Cortex of kidney (tissue), 1 donor: ENCODE measurements at places on chromosomes 5 and 9.

DNA sequence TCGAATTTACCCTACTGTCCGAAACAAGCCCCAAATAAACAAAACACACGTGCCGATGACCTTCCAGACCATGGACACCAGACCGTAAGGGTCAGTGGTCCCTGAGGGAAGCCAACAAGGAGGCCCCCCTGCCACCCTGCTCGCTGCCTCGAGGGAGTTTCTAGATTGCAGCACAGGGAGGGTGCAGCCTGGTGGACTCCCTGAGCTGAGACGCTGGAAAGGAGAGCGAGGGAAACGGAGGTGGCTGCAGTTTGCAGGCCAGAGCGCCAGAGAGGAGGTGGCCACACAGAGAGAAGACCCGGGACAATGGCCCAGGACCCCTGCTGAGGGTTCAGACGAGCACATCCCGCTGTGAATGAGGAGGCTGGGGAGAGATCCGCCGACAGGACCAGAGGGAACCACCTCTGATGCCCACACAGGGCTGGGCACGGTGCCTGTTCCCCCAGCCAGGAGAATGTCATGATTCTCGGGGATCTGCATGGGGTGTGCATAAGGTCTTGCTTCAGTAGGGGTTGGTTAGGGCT, 48.9 kb downstream of the SLC6A3 start:
- DNase-seq: no peak

GRCh38 chr5:6439588-6440550, 8.8 kb upstream of the UBE2QL1 start:
- no peak for DNase-seq

DNA sequence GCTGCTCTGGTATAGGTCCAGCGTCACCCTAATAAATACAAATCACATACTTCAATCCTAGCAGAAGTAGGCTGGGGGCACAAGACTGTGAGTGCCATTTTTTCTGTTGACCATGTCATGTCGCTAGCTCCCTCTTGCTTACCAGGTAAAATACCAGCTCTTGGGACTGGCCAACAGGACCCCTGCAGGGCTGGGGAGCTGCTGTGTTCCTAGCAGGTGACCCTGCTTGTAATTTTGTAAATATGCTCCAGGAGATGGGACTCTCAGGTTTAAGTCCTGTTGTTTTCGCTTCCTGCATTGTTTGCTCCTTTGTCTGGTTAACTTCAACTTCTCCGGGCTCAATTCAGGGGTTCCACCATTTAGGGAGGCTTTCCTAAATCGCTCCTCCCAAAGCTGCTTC, 286.6 kb upstream of the DAP start:
- DNase-seq: no peak

DNA sequence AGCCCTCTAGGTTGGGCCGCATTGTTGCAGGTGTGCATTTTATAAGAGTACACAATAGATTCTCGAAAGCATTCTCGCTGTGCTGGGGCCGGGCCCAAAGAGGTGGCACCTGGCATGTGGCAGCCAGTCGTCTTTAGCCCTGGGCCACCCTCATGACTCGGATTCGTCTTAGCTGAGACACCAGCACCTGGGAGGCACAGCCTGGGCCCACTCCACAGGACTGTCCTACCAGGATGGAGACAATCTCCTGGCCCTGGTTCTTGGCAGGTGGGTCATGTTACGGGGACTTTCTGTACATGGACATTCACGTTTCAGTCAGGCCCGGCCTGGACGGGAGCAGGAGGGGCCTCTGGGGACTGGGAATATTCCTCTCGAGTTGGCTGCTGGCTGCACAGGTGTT, 212.5 kb downstream of the FANCC start:
- no peak for DNase-seq

DNA sequence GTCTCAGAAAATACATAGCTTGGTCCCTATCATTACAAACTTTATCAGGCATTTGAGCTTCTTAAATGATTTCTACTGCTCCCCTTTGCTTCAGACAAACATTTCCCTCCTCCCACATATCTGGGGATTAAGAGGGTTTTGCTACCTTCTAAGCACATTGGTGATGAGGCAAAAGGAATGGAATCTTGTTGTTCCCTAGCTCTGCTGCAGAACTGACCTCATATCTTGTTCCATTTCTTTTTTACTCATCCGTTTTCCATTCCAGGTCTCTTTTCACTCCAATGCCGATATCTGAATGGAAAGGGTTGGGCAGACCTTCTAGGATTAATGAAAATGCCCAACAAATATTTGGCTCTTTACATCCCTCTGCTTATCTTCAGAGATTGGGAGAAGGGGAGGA, 444.6 kb downstream of the ZNF608 start:
- DNase-seq: no peak

- no peak for DNase-seq
Measured at GRCh38 chr5:143066556-143067281, 296.5 kb downstream of the ARHGAP26 start.

DNA sequence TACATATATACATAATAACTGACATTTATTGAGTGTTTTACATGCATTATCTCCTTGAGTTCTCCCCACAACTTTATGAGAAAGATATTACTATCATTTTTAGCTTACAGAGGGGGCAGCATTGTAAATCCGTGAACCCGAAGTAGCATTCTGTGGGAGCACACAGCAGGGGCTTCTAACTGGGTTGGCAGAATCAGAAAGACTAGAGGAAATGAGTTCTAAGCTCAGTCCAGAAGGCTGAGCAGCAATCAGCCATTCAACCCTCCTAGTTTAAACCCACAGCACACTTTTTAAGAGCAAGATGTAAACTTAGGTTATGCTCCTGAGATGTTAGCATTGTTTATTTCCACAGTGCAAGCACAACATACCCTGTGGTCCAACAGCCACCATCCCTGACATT, 177.2 kb downstream of the TMEM38B start:
- DNase-seq: no peak

DNA sequence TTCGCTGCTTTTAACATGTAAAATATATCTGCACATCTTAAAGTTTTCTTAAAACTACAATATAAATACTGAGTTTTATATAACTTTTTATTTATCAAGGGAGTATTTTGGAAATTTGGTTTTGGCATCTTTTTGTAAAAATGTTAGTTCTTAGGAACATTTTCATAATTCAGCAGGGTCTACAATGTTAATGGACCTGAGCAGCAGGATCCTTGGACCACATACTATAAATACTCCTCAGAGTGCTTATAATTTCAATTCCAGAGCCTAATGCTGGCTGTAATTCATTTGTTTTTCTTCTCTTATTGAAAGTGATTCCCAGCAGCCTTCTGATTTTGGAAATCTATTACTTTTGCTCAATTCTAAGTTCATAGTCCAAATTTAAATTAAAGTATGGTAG, 1216.2 kb downstream of the MAT2B start:
- DNase-seq: no peak

DNA sequence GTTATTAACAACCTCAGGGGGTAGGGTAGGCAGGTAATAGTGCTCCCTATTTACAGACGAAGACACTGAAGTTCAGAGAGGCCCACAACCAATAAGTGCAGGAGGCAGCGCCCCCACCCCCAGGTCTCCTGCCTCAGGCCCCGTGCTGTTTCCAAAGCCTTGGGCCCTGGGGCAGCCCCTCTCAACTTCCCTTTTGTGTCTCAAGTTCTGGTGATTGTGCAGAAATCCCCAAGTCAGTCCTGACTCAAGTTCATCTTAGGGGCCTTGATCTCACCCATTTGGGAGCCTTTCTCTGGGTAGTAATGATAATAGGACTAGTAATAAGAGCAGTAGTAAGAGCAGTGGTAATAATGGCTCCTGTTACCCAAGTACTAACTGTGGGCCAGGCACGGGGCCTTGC, 35.5 kb upstream of the ASS1 start:
- DNase-seq: no peak

- DNase-seq: no peak
Measured at GRCh38 chr5:132254321-132254977, 3.0 kb upstream of the PDLIM4 start.

DNA sequence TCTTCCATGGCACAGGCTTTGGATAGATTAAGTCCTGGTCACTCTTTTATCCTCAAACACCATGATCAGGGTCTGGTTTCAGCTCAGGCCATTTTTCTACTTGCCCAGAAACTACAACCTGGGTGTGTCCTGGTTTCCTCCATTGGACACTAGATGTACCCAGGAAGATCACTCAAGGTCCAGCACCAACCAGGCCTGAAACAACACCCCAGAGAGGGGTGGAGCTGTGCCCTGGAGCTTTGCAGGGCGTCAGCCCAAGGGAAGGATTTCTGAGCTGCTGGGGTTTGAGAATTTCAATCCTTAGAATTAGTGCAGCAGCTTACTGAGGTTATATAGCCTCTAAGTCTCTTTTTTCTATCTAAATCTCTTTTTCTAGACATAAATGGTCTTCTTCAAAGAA, 722.0 kb downstream of the MTRR start:
- DNase-seq: no peak

GRCh38 chr5:177439518-177440053, 7.0 kb upstream of the PRR7 start:
- no peak for DNase-seq

- no peak for DNase-seq
Measured at GRCh38 chr5:143946837-143947236, 134.9 kb downstream of the HMHB1 start.

- DNase-seq: no peak
Measured at GRCh38 chr5:146130440-146131045, 25.2 kb upstream of the PLAC8L1 start.

- DNase-seq: no peak
Measured at GRCh38 chr9:6305954-6306563, 22.1 kb upstream of the TPD52L3 start.

GRCh38 chr5:42636946-42637345, 119.7 kb upstream of the CCDC152 start:
- DNase-seq: no peak

DNA sequence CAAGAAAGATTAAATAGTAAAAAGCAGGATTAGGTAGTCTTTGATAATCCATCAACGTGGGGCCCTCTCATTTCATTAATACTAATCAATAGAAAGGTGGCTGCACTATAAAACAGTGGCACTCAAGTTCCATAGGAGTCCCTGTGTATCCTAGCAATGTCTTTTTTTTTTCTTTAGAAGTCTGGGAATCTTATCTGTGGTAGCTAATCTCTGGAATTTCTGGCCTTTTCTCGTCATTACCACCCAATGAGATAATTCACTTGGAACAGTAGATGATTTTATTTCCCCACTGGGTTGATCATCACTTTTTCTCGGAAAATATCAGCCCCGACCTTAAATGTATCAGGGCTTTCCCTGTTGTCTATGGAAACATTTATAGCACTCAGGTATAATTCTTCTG, 86.8 kb upstream of the CDH6 start:
- no peak for DNase-seq

DNA sequence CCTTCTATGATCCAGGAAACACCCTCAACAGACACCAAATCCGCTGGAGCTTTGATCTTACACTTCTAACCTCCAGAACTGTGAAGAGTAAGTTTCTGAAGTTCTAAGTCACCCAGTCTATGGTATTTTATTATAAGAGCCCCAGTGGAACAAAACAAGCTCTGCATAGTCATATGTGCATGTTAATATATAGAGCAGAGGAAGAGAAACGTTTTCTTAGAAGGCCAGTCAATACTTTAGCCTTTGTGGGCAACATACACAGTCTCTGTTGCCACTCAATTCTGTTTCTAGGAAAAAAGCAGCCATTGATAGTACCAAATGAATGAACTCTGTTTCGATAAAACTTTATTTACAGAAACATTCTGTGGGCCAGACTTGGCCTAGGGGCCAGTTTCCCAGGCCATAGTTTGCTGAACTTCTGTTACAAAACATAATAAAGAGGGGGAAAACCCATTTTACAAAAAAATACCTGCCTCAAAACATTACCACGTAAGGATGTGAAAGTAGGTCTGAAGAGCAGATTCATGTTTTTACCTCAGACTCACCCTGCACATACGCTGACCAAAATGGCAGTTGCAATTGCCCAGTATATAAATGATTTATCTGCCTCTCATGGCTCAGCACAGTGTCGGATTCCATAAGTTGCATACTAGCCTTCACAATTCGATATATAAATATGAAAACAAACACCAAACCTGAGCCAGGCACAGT, 350.5 kb downstream of the SLIT3 start:
- no peak for DNase-seq

DNA sequence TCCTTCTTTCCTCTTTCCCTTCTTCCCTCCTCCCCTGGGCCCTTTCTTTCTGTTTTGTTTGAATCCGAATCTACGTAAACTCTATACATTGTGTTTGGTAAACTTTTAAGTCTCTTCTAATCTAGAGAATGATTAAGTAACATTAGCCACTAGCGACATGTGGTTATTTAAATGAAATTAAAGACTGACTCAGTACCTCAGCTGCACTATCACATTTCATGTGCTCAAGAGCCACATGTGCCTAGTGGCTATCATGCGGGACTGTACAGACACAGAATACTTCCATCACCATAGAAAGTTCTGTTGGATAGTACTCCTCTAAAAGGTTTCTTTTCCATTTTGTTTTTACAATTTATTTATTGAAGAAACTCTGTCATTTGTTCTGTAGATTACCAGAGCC, 29.0 kb downstream of the DCTN4 start:
- no peak for DNase-seq

- no peak for DNase-seq
Measured at GRCh38 chr5:56465769-56466135, 232.6 kb upstream of the ANKRD55 start.

DNA sequence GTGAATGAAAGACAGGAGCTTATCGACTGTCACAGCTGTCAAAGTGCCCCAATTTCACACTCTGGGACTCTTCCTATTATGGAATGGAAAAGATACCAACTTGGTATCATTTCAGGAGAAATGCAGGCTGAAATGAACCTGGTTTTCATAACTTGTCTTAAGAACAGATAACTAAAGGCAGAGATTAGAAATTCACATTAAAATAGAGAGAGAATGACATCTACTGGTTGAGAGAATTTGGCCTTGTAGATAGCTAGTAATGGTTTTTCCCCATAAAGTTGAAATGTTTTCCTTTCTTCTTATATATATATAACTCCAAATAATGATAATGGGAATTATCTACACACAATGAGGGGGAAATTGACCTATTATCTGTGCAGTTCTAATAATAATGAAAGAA, 600.2 kb upstream of the CCNG1 start:
- DNase-seq: no peak

DNA sequence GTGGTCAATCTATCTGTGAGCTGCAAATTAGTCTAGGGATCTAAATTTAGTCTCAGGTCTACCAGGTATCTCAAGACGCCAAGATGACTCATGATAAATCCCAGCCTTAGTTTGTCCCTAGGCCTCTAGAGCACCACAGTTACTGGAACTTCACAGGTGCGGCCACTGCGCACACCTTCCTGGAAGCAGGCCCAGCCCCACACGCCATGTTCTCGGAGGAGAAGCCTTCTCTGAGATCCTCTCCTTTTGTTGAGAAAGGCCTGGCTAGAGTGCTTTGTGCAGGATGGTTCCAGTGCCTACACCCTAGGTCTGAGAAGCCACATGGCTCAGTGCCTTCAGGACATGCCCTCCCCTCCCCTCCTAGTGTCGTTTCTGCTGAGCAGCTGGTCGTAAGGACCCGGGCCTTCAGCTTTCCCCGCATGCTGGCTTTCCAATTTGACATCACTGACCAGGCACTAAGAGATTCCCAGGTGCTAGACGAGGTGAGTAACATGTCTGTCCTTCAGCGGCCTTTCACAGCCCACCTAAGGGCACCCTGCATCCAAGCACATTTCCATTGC, 51.9 kb downstream of the IPPK start:
- no peak for DNase-seq
